ENCODE measurements at places on chromosomes 12 and 14.

DNA sequence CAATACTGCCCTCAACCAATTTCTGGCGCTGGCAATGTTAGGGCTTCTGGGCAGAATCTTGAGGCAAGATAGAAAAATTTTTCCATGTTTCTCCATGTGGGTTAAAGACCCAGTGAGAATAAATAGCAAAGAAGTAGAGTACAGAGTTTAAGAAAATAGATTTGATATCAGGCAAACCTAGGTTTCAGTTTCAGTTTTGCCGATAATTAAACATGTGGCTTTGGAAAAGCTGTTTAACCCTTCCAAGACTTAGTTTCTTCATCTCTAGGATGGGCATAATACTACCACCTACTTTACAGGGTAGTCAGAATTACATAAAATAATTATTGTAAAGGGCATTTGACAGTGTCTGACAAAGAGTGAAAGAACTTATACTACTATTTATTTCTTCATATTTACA, 360.4 kb downstream of the PCNX1 start:
- no peak for DNase-seq

- DNase-seq: no peak
These were observed 106.3 kb downstream of the OTX2 start for GRCh38 chr14:56703947-56704346.

DNA sequence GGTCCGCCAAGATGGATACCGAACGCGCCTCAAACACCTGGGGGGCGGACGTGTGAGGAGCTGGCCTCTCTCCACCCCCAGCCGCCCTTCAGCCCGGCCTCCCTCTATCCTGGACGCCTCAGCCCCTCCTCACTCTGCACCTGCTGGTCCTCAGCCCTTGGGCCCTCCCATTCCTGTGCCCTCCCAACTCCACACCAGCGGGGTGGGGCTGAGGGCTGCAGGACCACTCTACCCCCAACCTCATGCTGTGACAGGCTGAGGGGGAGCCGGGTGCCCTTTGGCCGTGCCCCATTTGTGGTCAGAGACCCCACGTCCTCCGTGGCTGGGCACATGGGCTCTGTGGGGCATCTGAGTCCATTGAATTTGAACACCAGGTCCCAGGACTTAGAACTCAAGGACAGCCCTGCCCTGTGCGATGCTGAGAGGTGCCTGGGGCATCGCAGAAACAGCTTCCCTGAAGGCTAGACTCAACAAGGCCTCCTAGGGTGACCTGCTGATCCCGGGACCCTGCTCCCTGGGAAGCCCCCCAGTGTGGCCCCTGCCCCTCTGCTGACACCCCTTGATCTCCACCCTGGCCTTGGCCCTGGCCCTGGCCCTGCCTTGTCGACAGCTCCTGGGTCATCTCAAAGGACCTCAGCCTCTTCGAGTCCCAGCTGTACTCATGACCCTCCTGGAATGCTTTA, 82.0 kb upstream of the SFSWAP start:
- DNase-seq: no peak

DNA sequence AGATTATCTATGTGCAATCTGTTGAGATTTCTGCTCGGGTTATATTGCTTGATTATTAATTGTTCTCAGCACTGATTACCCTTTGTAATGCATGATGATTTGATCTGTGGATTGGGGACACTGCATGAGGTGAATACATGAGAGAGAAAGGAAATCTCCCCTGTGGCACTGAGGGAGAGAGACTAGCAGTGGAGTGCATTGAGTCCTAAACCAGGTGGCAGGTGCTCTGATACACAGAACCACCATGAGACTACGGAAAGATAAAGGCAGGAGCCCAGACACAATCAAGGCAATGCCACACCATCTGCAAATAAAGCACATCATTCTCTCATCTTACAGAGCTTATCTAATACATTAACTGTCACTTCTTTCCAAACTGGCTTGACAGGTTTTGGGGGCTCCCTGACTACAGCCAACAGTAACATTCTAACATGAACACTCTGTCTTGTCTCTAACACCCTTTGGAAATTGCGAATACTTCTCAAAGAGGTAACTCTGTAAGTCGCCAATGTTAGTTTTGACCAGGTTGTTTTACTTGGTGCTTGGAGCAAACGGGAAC, 37.6 kb upstream of the TSPAN8 start:
- DNase-seq: no peak

DNA sequence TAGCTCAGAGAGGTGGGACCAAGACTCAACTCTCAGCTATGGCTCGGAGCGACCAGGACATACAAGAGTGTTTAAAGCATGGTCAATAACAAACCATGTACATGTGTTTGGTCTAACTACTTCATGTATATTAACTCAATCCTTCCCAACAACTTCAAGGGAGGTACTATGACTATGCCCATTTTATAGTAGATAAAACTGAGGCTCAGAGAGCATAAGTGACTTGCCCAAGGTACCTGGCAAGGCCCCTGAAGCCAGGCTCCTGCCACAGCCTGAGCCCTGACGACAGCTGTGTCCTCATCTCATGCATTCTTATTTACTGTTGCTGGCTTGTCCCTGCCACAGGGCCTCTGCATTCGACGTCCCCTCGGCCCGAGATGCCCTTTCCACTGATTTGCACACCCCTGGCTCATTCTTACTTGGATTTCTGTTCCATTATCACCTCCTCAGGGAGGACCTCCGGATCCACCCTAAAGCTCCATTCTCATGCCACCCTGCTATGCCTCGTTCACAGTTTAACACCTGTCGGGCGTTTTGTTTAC, 2.6 kb downstream of the TESC start:
- DNase-seq: no peak

GRCh38 chr12:110935588-110935987, 15.2 kb upstream of the MYL2 start:
- DNase-seq: no peak

DNA sequence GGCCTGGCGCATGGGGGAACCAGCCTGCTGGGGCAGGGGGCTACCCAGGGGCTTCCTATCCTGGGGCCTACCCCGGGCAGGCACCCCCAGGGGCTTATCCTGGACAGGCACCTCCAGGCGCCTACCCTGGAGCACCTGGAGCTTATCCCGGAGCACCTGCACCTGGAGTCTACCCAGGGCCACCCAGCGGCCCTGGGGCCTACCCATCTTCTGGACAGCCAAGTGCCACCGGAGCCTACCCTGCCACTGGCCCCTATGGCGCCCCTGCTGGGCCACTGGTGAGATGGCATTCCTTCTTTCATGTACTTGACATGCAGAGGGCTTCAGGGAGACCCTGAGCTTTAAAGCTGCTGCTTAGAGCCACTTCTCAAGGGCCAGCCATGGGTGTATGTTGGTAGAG, 9.0 kb downstream of the LGALS3 start:
- no peak for DNase-seq

DNA sequence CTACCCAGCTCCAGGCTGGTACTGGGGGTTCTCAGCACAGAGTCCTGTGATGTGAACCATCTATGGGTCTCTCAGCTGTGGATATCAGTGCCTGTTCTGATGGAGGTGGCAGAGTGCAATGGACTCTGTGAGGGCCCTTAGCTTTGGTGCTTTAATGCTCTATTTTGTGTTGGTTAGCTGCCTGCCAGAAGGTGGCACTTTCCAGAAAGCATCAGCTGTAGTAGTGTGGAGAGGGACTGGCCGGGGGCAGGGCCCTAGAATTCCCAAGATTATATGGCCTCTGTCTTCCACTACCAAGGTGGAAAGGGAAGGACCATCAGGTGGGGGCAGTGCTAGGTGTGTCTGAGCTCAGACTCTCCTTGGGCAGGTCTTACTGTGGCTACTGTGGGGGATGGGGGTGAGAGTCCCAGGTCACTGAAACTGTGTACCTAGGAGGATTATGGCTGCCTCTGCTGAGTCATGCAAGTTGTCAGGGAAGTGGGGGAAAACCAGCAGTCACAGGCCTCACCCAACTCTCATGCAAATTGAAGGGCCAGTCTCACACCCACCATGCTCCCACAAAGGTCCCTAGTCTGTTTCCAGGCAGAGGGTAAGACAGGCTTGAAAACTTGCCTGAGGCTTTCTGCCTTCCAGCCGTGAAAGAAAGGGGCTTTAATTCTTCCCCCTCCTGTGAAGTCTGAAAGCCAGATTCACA, 878.1 kb downstream of the C12orf50 start:
- DNase-seq: no peak

- DNase-seq: no peak
These were observed 42.6 kb downstream of the BEGAIN start for GRCh38 chr14:100544506-100545141.

DNA sequence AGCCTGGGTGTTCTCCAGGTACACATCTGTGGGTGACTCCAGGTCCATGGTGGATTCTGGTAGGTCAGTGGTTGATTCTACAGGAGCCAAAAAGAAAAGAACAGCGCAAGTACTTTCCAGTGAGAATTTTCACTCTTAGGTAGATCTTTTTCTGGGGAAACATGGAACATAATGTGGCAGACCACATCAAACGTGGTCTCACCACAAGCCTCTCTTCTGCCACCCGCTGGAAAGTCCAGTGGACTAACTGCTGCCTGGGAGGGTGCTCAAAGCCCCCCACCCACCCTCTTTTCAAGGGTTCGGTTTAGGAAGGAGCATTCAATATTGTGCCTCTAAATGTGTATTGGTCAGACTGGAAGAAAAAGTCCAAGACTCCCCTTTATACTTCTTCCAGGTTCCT, 36.1 kb upstream of the PRB2 start:
- no peak for DNase-seq

- DNase-seq: no peak
These were observed 364.5 kb upstream of the DIO2 start for GRCh38 chr14:80575763-80576162.

- DNase-seq: no peak
These were observed 122.3 kb upstream of the CPM start for GRCh38 chr12:69055280-69055679.

DNA sequence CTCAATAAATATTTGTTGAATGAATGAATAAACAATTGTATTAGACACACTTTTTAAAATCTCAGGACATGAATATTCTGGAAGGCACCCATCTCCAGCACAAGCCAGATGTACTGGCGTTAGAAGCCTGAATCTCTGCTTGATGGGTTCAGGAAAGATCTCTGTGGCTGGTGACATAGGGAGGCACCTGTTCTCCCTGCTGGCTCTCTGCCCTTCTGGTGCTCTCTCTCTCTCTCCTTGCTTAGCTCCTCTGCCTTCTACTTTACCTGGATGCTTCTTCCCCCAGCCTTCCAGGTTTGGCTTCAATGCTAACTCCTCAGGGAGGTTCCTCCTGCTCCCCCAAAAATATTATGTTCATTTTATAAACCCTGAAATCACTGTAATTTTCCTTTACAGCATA, 1.5 kb downstream of the CYP46A1 start:
- no peak for DNase-seq

DNA sequence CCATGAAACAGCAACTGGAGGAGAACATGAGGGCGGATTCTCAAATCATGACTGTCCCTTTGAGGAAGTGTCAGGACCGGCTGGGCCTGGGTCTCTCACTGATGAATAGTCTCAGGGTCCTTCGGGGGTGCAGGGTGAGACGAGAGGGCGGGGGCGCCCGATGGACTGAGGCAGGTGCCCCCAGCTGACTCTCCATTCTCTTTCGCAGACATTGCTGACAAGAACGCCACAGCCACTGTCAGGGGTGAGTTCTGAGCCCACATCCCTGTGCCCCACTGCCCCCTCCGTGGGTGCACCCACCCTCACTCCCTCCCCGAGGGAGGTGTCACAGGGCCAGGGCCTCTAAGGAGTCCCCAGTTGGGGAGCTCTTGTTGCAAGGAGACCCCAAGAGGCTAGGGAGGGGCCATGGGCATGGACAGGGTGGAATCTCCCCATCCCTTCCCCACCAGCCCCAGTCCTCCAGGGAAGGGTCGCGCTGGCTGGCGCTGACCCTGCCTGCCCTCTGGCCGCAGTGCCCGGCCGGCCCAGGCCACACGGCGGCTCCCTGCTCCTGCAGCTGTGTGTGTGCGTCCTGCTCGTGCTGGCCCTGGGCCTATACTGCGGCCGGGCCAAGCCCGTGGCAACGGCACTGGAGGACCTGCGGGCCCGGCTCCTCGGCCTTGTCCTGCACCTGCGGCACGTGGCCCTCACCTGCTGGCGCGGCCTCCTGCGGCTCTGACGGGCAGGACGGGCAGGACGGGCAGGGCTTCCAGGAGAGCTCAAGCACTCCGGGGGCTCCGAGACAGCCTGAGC, 8.7 kb downstream of the C14orf180 start:
- no peak for DNase-seq

DNA sequence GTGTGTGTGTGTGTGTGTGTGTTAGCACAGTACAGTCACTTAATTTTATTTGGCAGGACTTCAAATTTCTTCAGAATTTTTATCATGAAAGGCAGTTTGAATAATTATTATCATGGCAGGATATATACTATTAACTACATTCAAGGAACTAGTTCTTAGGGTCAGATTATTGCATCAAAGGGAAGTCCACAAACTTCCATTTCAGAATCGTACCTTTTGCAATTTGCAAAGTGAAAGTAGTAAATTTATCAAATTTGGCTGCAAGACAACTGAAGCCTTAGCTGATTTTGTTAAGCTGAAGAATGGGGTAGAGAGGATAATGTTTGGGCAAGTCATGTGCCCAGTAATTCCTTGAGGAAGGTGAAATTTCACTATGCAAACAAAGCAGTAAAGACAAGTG, 68.2 kb downstream of the PLEKHG7 start:
- DNase-seq: no peak

- no peak for DNase-seq
These were observed 147.9 kb downstream of the PPFIA2 start for GRCh38 chr12:81610955-81611889.

GRCh38 chr12:104303538-104304151, at the start of gene EID3:
Gene EID3, plus strand, starts transcription at chr12:104303739. Its CDS starts 196 bp downstream, at chr12:104303935.
- peak; percentile 95 for DNase-seq

GRCh38 chr14:71163842-71164629, 256.8 kb downstream of the PCNX1 start:
- no peak for DNase-seq

GRCh38 chr14:81567302-81567701, 33.6 kb upstream of the SEL1L start:
- DNase-seq: no peak

DNA sequence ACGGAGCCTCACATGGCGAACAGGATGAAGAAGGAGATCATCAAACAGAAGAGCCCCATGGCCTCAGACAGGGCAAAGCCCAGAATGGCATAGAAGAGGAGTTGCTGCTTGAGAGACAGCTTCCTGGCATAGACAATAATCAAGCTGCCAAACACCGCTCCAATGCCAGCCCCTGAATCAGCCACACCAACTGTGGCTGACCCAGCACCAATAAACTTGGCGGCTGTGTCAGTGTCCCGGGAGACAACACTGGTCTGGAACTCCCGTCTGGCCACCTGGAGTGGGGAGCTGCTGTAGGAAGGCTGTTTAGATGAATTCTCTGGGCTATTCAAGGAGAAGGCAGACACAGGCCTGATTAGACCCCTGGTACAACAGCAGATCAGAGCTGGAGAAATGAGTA, 100.1 kb downstream of the HEATR5A start:
- DNase-seq: no peak

- no peak for DNase-seq
These were observed 9.5 kb upstream of the PGF start for GRCh38 chr14:74964787-74965485.
